Small intestine (tissue), 16 donors: ENCODE measurements at places on chromosomes 1 and 21.
A peak's percentile ranks its signal among the peaks of the same experiment; 100 is the strongest.

DNA sequence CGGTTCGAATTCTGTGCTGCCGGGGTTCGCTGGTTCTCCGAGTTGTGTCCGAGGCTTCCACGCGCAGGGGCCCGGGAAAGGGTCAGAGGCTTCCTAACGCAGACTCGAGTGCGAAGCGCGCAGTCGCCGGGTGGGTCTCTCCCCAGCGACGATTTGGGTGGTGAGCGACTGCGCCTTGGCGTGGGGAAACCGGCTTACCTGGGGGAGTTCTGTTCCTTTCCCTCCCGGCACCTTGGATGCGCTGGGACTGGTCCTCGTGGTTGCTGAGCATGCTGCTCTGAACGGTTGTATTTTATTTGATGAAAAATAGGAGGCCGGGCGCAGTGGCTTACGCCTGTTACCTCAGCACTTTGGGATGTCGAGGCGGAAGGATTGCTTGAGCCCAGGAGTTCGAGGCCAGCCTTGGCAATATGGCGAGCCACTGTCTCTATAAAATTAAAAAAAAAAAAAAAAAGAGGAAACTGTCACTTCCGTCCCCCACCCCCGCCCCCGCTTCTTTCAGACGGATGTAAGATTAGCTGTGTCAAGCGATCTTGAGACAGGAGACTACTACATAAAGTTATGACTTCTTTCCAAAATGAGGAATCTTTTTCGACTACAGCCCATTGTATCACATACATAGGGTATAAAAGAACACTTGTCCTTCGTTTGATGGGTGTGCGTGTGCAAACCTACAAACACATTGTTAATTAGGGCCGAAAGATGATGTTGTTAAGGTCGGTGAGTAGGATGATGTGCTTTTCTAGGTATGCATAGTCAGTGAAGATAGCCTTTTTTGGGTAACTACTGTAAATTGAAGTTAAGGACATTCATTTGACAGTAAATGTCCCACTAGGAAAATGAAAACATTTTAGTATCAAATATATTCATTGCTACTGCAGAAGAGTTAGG is at the start of gene CCDC18:
Gene CCDC18 (plus strand): TSS at position 2 of the 891 bp plus-strand sequence. CDS start 2,638 bp downstream, outside the sequence.
- DNase-seq, result peak; percentile 46

DNA sequence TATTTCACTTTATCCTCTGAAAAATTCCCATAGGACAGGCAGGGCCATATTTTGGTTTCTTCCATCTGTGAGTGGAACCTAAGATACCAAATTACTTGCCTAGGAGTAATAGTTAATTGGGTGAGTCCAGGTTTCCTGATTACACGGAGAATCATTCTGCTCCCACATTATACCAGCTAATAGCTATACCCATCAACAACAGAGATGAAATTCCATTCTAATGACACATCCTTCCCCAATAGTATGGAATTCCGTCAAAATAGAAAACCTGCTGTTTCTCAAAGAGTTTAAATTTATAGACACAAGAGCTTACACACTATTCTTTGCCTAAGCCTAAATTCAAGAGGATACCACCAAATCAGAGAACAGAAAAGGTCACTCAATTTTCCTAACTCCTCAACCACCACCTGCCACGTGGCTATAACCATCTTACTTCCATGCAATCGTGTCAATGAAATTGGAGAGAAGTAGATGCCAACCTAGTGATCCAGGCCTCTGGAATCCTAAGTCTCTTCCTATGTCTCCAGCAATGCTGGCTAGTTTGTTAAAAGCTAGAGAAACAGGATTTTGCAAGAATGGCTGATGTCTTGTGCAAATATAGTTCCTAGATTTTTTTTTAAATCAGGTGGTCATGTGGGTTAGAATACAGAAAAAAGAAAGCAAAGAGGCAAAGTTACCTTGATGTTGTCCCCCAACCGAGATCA is 6.2 kb downstream of the PPT1 start:
- DNase-seq, result no peak

- no peak for DNase-seq
These were observed 322.3 kb downstream of the DUSP10 start for GRCh38 chr1:221419513-221420095.

DNA sequence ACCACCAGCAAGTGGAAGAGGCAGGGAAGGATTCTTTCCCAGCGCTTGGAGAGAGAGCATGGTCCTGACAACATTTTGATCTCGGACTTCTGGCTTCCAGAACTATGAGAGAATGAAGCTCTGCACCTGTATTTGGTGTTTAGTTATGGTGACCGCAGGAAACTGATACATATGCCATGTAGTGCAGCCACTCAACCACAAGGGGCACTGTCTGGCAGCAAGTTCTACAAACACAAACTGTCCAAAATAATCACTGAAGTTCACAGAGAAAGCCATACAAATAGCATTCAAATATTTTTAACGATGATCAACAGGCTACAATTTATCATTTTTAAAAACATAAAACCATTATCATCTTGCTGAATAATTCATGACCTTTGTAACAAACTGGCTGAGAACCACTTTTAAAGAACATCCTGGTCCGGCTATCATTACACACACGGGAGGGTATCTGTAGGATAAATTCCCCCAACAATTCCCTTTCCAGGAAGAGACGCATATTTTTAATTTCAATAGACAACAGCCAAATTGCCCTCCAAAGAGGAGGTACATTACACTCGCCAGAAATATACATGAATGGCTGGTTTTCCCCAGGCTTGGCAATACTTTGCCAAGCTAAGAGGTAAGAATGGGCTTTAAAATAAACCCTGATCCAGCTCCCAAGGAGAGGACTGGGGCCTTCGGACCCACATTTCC is 9.2 kb upstream of the CBR3 start:
- DNase-seq, result peak; percentile 56

- DNase-seq, result no peak
These were observed 96.1 kb downstream of the TEX35 start for GRCh38 chr1:178609015-178609414.

DNA sequence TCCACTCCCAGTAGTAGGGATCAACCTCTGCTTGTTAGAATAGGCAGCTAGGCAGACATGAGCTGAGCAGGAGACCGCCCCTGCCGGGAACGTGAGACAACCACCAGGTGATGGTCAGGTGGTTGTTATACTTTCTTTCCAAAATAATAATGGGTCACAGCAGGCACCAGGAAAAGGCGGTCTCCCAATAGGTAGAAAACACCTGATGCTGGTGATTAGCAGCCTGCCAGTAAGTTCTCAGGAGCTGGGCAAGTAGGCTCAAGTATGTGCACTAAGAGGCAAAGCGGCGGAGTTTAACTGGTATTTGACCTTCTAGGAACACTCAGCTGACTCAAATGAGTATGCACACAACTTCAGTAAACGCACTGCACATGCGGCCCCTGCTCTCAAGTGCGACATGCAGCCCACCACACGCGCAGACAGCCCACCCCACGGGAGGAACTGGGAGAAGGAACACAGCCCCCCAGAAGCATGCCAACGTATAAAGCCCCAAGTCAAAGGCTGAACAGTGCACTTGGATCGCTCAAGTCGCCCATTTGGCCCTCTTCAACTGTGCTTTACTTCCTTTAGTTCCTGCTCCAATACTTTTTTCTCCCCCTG is 80.0 kb downstream of the DESI2 start:
- no peak for DNase-seq

DNA sequence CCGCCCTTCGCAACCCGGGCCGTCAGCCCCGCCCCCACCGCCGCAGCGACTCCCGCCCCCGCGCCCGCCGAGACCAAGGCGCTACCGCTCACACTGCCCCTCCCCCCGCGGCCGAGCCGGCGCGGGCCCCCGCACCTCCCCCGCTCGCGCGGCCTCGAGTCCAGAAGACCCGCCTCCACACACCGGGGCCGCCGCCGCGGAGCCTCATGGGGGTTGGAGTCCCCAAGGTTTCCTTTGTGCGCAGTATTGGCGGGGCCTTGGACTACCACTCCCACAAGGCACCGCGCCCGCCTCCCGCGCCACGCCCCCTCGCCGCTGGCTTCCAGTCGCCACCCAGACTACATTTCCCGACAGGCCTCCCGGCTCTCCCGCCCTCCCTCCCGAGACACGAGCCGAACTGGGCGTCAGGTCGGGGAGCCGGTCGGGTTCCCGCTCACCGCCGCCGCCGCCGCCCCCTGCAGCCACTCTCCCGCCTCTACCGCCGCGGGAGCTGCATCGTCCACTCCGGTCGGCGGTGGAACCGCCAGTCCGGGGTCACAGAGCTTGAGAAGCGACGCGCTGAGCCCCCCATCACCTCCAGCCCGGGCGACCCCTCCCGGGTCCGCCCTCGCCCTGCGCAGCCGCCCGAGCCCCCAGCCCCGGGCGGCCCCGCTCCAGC is at the start of gene PHF13:
Gene PHF13 (plus strand): TSS at position 371 of the 658 bp plus-strand sequence. CDS start 336 bp downstream, outside the sequence.
- DNase-seq, result peak; percentile 99

DNA sequence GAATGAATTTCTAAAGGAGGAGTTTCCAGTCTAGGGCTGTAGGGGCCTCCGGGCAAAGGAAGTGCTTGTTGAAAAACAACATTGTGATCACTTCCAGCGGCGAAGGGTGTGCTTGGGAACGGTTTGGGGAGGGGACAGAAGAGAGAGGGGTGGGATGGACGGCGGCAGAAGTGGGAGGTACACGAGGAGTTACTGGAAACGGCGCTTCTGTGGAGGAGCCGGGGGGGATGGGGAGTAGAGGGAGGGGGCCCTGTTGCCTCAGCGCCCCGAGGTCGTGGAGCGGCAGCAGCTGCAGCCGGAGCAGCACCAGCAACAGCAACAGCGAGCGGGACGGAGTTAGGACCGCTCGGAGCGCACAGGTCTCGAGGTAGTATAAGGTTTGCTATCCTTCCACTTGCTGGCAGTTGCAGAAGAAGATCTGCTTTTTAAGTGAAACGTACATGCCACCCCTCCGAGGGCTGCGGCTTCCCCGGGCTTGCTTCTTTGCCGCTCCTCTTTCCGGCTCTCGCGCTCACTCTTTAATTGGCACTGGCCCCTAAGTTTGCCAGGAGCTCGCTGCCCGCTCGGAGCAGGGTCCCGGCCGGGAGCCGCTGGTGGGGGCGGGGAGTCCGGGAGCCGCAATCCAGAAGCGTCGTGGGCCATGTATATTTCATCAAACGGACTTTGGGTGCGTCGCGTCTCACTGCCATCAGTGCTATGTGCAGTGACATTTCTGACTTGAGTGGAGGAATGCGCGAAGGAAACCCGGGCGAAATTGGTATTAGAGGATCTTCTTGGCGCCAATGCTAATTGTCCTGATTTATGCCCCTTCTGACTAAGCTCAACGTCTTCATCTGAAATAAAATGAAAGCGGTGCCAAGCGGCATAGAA is 771 bp upstream of the NTNG1 start:
- DNase-seq, result peak; percentile 31

DNA sequence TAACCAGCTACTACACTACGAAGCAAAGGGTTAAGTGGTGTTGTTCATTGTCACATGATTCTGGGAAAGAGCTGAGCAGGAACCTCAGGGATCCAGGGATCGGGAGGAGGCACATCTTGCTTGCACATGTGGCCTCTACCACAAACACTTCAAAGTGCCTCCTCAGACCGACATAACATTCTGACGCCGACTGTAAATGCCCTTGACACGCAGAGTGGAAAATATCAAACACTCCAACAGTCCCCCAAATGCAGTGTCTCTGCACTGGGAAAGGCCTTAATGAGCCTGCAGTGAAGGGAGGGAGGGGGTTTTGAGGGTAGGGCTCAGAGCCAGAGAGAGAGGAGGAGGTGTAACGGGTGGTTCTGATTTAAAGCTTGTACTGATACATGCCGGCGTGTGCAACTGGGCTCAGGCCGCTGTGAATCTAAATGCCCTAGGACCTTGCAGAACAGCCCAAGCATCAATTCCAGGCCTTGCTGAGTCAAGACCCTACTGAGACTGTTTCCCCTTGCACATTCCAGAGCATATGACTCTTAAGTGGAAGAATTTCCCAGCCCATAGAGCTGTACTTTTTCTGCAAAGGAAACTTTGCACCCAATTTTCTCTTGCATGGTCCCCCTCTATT is 163.7 kb downstream of the NTMT2 start:
- DNase-seq, result no peak

GRCh38 chr1:39898648-39899603 is 2.8 kb downstream of the MYCL start:
- DNase-seq, result peak; percentile 80

GRCh38 chr1:99252630-99253029 is 11.7 kb upstream of the PLPPR4 start:
- DNase-seq, result no peak

DNA sequence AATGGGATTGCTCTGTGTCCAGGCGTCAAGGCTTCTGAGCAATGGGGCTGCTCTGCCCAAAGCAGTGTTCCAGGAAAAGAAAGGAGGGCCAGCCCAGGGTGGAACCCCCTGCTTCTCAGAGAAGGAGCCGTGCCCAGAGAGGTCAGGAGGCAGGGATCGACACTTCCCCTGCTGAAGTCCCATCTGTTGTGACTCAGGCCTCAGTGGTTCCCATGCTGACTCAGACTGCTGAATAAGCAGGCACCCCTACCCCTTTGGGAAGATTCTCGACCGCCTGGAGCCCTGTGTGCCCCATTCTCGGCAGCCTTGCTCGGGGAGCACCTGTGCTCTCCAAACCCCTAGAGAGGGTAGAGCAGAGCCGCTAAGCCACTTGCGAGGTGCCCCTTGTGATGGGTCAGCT is 23.9 kb downstream of the PKP1 start:
- DNase-seq, result no peak

- peak; percentile 69 for DNase-seq
These were observed 115.5 kb upstream of the IRF2BP2 start for GRCh38 chr1:234725177-234726132.
